ENCODE measurements at places on chromosomes 2 and 18. TPM values are rescaled to one million over a fixed set of nuclear protein-coding genes. Genes with fewer than 3 reads are reported as not detected.

GRCh38 chr2:63663013-63663864 is 74.5 kb downstream of the MDH1 start:
- H3K4me3 ChIP-seq: no peak overlapping the region
- no peaks in the 10 kb centered on the region for H3K36me3 ChIP-seq
- no peaks in the 10 kb centered on the region for H3K27me3 ChIP-seq
- no peak overlapping the region for H3K27ac ChIP-seq
- no peaks in the 10 kb centered on the region for H3K4me1 ChIP-seq
- DNase-seq: no peak

- H3K27ac ChIP-seq: peak overlapping the region; percentile 87
- H3K36me3 ChIP-seq: no peaks in the 10 kb centered on the region
- no peak overlapping the region for H3K4me3 ChIP-seq
- H3K27me3 ChIP-seq: no peaks in the 10 kb centered on the region
Measured at GRCh38 chr2:60482222-60482621, 71.2 kb downstream of the BCL11A start.

DNA sequence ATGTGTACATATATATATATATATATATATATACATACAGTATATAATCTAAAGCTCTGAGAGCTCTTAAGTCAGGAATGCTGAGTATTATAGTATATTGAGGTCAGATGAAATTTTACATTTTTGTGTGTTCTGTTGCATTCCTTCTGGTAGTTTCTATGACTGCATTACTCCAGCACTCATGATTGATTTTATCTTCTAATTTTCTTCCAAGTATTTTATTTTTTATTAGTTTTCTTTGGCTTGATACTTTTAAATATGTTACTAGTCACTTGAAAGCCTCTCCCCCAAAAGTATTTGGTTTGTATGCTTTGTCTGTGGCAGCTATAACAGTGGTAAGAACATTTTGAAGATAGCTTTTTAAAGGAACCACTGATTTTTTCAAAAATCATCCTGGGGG is 25.0 kb downstream of the METTL21A start:
- no peak overlapping the region for H3K27ac ChIP-seq
- peaks cover 14% of the 10 kb centered on the region for H3K36me3 ChIP-seq
- peaks cover 7% of the 10 kb centered on the region for H3K4me1 ChIP-seq
- no peak for DNase-seq

DNA sequence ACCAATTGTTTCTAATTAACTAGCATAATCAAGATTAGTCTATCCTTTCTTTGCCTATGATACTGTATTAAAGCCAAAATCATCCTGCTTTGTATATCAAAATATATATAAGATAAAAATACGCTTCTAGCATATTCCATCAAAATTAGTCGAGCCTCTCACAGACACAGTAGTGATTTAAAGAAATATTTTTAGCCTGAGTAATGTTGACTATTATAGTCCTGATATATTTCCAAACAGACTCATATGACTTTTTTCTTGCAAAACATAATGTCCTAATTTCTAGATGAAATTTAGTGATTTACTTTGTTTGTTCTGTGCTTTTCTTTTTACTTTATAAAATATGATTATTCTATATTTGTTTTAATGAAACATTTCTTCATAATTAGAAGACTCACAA is 30.9 kb downstream of the FAP start:
- no peaks in the 10 kb centered on the region for H3K27me3 ChIP-seq
- no peak for DNase-seq
- no peak overlapping the region for H3K4me3 ChIP-seq
- H3K36me3 ChIP-seq: no peaks in the 10 kb centered on the region
- H3K27ac ChIP-seq: no peak overlapping the region

DNA sequence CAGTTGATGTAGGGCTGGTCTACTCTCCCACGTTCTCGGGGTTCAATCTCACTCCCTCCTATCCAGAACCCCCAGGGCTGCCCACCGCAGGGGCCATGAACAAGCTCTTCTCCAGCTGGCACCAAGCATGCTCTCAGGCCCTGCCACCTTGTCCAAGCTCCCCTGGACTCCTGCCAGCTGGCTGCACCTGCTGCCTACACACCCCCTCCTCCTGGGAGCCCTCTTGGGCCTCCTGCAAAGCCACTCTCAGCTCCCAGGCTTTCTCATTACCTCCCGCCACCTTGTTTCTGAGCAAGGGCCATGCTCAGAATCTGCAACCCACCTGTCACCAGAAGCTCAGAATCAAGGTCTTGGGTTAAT is 56.0 kb downstream of the HDAC4 start:
- no peak overlapping the region for H3K27ac ChIP-seq
- no peak overlapping the region for H3K4me3 ChIP-seq
- H3K27me3 ChIP-seq: no peaks in the 10 kb centered on the region
- DNase-seq: peak; percentile 60
- peaks cover 29% of the 10 kb centered on the region for H3K4me1 ChIP-seq

- peak overlapping the region; percentile 86 for H3K4me3 ChIP-seq
- H3K27me3 ChIP-seq: no peaks in the 10 kb centered on the region
- no peaks in the 10 kb centered on the region for H3K36me3 ChIP-seq
- peaks cover 52% of the 10 kb centered on the region for H3K4me1 ChIP-seq
- peak overlapping the region; percentile 95 for H3K27ac ChIP-seq
Measured at GRCh38 chr2:171522788-171523087, 464 bp downstream of the CYBRD1 start.

DNA sequence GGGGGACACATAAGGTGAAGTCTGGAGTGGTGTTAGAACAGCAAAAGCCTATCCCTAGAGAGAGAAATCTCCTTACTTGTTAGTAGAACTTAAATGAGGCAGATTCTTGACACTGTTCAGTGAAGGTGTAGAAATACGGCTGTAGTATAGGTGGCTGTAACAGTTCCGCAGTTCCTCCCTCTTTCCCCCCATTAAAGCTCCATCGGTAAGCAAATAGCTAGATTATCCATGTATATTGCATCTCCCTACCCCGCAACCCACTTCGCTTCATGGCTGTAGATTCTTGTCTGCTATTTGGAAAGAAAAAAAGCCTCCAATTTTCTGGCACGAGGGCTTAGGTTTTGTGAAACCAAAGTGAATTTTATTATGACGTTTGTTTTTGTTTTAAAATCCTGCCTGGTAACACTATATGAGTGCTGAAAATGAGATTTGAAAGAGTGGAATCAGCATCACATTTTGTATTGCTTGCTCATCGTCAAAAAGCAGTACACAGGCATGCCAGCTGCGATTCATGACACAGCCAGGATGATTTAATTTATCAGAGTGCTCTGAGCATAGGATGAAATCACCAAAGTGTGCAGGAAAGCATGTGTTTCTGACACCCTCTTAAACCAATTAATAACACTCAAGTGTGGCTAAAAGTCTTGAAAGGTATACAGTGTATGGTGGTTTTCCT is 1.4 kb downstream of the FAM171B start:
- H3K4me3 ChIP-seq: peak overlapping the region; percentile 85
- no peaks in the 10 kb centered on the region for H3K36me3 ChIP-seq

DNA sequence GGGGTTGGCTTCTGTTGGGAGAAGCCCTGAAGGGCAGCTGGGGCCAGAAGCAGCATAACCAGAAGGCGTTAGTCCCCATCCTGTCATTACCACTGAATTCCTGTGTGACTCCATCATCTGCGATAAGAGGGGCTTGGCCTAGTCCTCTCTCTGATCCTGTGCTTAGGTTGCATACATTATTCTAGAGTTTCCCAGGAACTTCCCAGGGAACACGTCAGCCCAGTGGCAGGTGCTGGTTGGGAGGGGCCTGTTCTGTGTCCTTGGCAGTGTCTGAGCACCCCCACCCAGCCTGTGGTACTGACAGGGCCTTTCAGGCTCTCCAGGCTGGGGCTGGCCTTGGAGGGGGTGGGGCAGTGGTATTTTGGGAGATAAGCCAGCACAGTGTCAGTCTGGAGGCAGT is 4.5 kb upstream of the TOGARAM2 start:
- H3K4me1 ChIP-seq: peaks cover 29% of the 10 kb centered on the region
- no peaks in the 10 kb centered on the region for H3K27me3 ChIP-seq
- H3K4me3 ChIP-seq: no peak overlapping the region

DNA sequence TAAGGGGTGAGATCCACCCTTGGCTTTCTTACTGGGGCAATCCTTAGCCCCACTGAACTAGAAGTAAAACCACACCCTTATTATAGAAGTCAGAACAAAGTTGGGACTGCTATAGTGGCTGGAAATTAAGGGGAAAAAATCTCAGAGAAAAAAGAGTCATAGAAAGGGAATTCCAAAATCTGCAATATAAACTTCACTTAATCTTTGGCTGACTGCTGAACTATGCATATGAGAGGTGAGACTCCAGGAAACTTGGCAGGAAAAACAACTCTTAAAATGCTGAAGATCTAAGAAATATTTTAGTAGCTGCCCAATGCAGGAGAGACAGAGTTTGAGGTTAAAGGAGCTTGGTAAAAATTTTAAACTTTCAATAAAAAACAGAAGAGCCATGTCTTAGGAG is 201.8 kb upstream of the FN1 start:
- no peak for DNase-seq
- H3K27me3 ChIP-seq: no peaks in the 10 kb centered on the region
- H3K4me1 ChIP-seq: no peaks in the 10 kb centered on the region
- no peaks in the 10 kb centered on the region for H3K36me3 ChIP-seq
- H3K27ac ChIP-seq: no peak overlapping the region
- H3K4me3 ChIP-seq: no peak overlapping the region

DNA sequence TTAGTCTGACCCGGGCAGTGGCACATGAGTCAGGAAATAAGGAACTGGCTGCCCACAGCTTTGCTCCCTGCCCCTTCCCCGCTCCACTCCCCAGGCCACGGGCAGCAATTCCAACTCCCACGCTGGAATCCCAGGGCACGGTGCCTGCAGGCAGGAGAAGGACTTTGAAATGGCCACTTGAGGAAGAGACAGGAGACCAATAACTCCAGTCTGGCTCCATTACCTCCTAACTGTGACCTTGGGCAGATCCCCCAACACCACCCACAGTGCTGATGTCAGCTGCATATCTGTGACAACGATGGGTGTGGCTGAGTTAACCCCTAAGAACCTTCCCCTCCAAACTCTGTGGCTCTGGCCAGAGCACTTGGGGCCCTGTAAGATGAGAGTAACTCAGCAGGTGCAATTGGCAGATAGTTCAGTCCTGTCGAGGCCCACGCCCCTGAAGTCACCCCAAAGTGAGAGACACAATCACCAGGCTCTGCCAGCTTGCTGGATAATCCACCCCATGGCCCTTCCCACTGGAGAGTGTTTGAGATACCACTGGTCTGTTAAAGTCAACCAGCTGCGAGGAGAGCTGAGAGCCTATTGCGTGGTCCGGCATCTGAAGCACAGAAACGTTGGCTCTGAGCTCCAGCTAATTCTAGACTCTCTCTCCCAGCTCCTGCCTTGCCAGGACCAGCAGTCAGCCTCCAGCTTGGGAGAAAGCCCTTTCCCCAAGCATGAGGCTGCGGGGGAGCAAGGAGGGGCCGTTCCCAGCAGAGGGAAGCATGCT is 175.2 kb downstream of the TNS1 start:
- DNase-seq: peak; percentile 65
- no peaks in the 10 kb centered on the region for H3K27me3 ChIP-seq
- no peak overlapping the region for H3K4me3 ChIP-seq

DNA sequence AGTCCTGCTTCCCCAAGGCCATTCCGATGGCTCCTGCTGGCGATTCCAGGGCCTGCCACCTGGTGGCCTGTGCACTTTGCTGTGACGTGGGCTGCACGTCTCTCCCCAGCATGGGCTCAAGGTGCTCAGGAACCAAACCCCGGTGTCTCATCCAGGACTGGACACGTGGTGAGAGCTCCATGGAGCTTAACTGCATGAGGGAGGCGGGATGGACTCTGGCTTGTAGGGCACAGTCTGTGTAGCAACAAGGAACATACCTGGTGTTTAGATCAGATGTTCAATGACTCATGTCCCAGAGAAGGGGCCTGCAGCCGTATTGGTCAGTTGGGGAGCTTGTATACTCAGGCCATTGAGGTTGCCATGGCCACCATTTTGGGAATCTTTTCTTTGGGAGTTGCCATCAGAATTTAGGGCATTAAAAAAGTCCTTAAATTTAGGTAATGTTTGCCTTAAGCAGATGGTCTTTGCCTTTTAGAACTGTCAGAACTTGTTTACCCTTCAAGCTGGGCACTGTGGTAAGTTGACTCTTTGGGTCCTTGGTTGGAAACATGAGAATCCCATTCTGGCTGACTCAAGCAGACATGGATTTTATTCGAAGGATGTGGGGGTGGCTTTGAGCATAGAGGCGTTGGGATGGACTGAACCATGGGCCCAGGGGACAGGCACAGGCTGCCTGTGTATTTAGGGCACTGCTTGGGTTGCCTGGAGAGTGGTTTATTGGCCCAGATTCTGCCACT is 21.0 kb downstream of the AGAP1 start:
- H3K36me3 ChIP-seq: no peaks in the 10 kb centered on the region
- H3K4me3 ChIP-seq: no peak overlapping the region
- H3K4me1 ChIP-seq: peaks cover 19% of the 10 kb centered on the region
- no peak for DNase-seq
- H3K27me3 ChIP-seq: no peaks in the 10 kb centered on the region

GRCh38 chr2:210557721-210558120 is 1.3 kb downstream of the CPS1 start:
- DNase-seq: no peak
- no peaks in the 10 kb centered on the region for H3K4me1 ChIP-seq
- no peaks in the 10 kb centered on the region for H3K27me3 ChIP-seq
- H3K4me3 ChIP-seq: no peak overlapping the region
- no peaks in the 10 kb centered on the region for H3K36me3 ChIP-seq

DNA sequence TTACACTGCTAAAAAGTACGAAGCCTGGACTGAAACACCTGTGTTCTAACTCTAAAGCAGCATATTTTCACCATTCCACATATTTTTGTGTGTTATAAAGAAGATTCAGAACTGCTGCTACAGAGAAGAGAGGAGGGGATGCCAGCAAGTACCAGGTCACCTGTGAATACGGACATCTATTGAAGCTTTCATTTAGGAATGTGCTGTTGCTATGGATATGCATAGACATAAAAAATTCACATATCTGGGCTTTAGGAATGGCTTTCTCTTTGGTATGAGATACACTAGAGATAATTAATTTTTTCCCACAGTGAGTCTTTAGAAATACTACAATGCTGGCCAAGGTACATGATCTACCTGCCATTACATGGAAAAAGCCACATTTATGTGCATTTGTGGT is 238.5 kb downstream of the WDR7 start:
- H3K27me3 ChIP-seq: no peaks in the 10 kb centered on the region
- no peak for DNase-seq
- no peaks in the 10 kb centered on the region for H3K36me3 ChIP-seq
- H3K27ac ChIP-seq: no peak overlapping the region
- H3K4me3 ChIP-seq: no peak overlapping the region
- peaks cover 11% of the 10 kb centered on the region for H3K4me1 ChIP-seq

DNA sequence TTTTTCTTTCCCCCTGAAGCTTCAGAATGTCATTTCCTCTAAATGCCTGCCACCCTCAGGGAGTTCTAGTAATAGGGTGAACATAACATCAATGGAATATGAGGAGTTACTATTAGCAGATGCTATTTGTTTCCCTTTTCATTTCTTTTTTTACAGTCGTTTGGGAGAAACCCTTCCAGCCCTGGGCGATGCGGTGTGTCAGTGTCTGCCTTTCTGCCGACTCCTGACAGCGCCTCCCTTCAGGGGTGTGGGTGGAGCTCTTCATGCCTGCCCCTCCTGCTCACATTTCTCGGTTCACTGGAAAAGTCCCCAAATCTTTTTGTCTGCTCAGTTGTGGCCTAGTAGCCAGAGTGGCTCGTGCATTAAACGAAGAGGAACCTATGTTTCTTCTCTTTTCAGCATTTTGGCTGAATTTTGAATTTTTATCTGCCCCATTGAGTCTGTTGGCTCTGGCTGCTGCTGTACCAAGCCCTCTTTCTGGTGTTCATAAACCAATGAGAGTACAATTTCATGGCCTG is 72.3 kb downstream of the FMNL2 start:
- H3K27ac ChIP-seq: peak overlapping the region; percentile 70
- H3K27me3 ChIP-seq: no peaks in the 10 kb centered on the region
- H3K4me3 ChIP-seq: peak overlapping the region; percentile 51

CHRNA1 gene
- total RNA-seq: 0.33 TPM

LBX2 gene
- total RNA-seq: 0.25 TPM

PELI1 gene
- total RNA-seq: 6.6 TPM

PDE6D gene
- total RNA-seq: 15.5 TPM

VSNL1 gene
- 15.8 TPM for total RNA-seq

GPR155 gene
- 16.3 TPM for total RNA-seq

SLC39A10 gene
- 8.6 TPM for total RNA-seq
